Left cardiac atrium (tissue), 4 donors: ENCODE measurements at places on chromosomes 16 and 17. TPM values are rescaled to one million over a fixed set of nuclear protein-coding genes. Genes with fewer than 3 reads are reported as not detected.

- no peak for DNase-seq
Observed at GRCh38 chr16:4495766-4496165, 19.6 kb downstream of the HMOX2 start.

GRCh38 chr16:53826658-53827057 is 122.7 kb downstream of the FTO start:
- DNase-seq, result no peak

DNA sequence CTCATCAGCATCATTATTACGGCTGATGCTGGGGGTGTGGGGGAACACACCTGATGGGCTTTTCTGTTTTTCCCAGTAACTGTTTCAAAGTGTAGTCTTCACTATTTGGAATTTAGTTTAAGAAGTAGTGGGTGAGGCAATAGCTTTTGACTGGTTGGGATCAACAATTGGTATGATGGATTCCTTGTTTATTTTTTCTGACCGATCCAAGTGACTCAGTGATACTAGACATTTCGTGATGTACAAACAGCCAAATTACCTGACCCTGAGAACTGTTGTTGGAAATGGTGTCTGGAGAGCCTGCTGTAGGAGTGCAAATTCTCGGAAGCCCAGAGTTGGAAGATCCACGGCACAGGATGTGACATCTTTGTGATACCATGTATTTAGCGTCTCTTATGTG is 204.2 kb downstream of the PRKCA start:
- DNase-seq, result no peak

GRCh38 chr16:75266738-75267630 is 15.6 kb upstream of the BCAR1 start:
- no peak for DNase-seq

GRCh38 chr17:50638606-50638965 is 3.9 kb downstream of the ABCC3 start:
- DNase-seq, result no peak

GRCh38 chr17:78723001-78723796 is 58.9 kb downstream of the CYTH1 start:
- peak; percentile 50 for DNase-seq

- no peak for DNase-seq
Observed at GRCh38 chr17:71941920-71942319, 178.9 kb upstream of the SOX9 start.

- DNase-seq, result no peak
Observed at GRCh38 chr17:82890339-82890730, 50.5 kb upstream of the ZNF750 start.

DNA sequence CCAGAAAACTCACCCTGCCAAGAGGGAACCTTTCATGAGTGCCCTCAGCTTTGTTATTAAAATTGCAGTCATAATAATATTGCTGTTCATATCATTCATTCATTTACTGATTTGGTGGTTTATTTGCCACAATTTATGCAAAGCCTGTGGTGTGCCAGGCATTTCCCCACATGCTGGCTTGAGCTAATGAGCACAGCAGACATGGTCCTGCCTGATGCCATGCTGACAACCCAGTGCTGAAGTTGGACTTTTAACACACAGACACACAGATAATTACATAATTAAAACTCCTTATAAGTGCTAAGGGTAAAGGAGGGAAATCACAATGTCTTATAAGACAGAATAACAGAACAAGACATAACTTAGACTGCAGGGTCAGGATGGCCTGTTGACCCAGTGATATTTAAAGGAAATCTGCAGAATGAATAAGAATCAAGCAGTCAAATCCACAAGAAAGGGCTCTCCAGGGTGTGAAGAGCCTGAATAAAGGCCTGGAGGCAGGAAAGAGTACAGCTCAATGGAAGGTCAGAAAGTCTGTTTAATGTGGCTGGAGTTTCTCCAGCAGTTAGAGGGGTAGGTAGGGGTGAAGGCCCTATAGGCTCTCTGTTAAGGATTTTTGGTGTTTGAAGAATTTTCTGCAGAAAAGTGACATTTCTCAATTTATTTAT is 196.9 kb upstream of the CDH11 start:
- DNase-seq, result no peak

GRCh38 chr17:66032082-66032712 is 159.7 kb downstream of the CEP112 start:
- no peak for DNase-seq

Gene KCNH4
- 0.18 TPM for total RNA-seq

Gene RPTOR
- total RNA-seq, result 22.9 TPM
